ENCODE measurements at places on chromosomes 5 and 9.

DNA sequence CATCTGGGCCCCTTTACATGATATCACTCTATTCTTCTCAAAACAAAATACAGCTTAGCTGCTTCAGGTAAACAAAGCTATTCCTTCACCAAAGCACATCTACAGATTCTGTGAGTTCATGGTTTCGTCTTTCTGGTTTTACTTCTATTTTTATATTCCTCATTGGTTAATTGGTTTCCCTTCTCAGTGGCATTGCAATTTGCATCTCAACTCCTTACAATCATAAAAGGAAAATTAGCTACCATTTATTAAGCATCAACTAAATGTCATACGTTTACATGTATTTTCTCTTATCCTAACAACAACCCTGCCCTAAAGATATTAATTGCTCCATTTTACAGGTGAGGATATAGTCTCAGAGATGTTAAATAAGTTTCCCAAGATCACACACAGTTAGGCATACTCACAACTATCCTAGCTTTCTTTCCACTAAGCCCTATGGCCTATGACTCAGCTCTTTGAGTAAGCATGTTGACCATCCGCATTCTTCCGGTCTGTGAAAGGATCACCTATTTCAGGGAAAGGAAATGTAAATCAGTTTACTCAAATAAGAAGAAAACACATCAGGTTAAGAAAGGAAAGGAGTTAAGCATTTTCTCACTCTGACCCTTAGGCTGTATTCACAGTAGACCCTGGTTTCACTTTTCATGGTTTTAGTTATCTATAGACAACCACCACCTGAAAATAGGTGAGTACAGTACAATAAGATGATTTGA lies 146.1 kb downstream of the CAAP1 start:
- DNase-seq = peak; percentile 5

- DNase-seq = no peak
These were observed 102.2 kb downstream of the PSAT1 start for GRCh38 chr9:78399153-78399552.

DNA sequence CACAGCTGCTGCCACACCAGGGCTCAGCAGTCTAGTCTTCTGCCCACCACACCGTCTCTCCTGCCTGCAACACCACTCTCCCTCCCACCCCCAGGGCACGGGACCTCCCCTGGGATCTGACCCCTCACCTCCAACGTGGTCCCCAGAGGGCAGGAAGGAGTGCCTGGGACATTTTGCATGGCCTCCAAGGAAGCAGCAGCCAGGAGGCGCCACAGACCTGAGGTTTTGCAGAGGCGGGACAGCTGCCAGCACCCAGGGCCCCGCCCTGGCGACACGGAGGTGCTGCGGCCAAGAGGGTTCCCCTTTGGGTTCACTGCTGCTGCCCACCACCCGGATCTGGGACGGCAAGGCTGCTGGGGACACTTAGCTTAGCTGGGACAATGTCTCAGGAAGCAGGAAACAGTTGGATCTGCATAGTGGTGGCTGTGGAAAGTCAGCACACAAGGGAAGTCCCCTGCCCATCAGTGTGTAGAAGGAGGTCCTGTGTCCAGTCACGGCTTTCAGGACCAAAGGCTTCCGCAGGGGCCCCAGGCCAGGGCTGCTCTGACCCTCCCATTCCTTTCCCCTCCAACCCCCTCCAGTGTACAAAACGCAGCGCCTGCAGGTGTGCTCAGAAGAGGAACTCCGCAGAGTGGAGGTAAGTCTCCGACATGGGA lies 13.8 kb downstream of the PROP1 start:
- DNase-seq = no peak

- DNase-seq = no peak
These were observed 7.5 kb upstream of the DOLPP1 start for GRCh38 chr9:129073404-129073803.

- peak; percentile 29 for DNase-seq
These were observed 35.1 kb downstream of the PJA2 start for GRCh38 chr5:109374625-109375024.

- DNase-seq = peak; percentile 53
These were observed 516 bp downstream of the MAST4 start for GRCh38 chr5:66596636-66597182.

DNA sequence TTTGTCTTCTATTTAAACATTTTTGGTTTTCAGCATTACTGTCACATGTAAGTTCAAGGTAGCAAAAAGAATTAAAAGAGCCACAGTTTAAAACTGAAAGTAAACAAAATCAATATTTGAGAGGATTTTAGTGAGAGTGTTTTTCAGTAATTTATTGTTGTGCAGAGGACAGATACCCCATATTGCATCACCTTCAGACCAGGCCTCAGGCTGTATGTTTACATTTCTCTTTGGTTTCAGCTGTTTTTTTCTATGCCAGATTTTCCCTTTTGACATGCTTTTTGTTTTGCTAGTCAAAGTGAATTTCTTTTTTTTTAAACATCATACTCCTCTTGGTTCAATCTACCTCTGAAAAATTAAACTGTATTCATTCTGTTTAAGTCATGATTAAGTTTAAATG lies 47.2 kb downstream of the MAST4 start:
- peak; percentile 6 for DNase-seq

DNA sequence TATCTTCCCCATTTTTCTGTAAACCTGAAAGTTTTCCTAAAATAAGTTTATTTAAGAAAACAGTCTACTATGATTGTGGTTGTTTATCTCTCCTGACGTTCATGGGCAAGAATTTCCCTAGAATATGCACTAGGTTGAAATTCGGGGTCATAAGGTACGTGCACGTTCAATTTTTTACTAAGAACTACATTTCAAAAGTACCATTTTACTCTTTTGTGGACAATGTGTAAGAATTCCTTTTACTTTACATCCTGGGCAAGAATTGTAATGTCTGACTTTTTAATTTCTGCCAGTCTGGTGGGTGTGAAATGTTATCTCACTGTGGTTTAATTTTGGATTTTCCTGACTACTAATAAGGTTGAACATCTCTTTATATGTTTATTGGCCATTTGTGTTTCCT lies 12.4 kb downstream of the IL5 start:
- DNase-seq = no peak

GRCh38 chr9:15761551-15761950 lies 208.7 kb downstream of the CCDC171 start:
- DNase-seq = no peak

DNA sequence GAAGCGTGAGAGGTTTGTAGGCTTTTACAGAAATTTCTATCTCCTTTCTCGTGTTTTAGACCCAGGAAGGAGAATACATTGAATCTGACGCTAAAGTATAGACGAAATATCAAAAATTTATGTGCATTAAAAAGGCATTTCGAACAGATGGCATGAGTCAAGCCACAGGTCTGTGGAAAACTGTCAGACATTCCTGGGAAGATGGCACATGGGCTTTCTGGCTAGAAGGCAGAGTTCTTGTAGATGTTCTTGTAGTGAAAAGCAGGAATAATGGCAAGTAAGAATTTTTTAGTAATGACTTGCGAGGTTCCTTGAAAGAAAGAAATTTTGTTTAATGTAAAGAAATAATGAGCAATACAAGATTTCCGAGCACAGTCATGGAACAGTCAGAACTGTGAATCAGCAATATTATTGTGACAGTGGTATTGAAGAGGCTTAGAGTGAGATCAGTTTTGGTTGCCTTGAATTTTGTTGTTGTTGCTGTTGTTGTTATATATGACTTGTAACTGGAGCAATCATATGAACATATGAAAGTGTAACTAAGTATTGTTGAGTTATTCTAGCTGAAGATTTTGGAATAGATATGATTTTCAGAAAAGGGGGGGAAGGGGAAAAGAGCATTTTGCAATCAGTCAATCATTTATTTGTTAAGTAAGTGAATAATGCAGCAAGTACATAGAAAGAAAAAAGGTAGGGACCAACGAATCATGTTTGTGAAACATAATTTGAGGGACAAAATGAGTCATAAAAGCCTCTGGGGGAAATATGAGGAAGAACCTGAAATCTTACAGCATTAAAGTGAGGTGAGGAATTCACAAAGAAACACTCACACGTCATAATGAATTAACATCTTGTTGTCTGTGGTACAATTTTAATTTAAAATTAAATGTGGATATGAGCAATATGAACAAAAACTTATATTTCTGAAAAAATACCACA lies 339.0 kb upstream of the CTNND2 start:
- no peak for DNase-seq

GRCh38 chr9:105621001-105621400 lies 41.3 kb upstream of the TAL2 start:
- DNase-seq = no peak

DNA sequence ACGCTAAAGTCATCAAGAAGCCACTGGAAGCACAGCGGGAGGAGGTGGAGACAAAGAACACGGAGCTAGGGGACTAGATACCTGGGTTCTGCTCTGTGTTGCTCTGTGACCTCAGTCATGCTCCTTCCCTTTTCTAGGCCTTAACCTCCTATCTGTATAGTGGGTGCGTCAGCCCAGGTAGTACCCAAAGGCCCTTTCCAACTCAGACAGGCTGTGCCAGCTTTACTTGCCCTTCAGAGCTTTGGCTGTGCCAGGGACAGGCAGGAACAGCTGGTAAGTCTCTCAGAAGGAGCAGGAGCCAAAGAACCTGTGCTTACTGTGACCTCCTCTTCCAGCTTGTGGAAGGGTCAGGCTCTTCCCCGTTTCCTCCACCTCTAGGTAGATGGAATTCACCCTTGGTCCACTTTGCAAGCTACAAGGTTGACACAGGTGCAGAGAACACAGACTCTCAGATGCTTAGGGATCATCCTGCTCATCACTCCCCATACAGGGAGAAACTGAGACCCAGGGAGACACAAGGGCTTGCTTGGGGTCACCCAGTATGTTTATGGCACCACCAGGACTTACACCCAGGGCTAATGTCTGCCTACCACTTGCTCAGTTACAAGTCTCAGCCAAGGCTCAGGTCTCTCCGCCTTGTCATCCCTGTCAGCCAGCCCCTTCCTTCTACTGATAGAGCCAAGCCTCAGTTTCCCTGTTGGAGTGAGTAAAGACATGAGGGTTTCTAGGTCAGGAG lies 1.7 kb downstream of the CCDC69 start:
- DNase-seq = no peak

GRCh38 chr9:114335745-114336144 lies 6.1 kb downstream of the ORM2 start:
- no peak for DNase-seq
